CD4-positive, alpha-beta memory T cell (primary cell): ENCODE measurements at places on chromosomes 7 and 10.

- no peak for DNase-seq
Observed at GRCh38 chr10:69213591-69214311, 6.4 kb upstream of the HKDC1 start.

- DNase-seq, result no peak
Observed at GRCh38 chr7:98974205-98974604, 95.9 kb downstream of the TRRAP start.

GRCh38 chr10:6390213-6390845, 187.6 kb downstream of the PFKFB3 start:
- DNase-seq, result no peak

DNA sequence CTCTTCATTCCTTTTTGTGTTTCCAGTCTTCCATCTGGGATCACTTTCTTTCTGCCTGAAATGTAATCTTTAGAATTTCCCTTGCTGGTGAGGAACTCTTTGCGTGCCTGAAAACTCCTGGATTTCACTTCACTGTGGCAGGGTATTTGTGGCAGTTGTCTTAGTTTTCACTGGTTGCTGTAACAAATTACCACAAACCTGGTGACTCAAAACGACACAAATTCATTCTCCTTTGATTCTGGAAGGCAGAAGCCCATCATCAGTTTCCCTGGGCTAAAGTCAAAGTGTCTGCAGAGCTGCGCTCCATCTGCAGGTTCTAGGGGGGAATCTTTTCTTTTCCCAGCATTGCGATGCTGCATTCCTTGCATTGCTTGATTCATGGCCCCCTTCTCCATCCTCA, 109.3 kb downstream of the RBM20 start:
- DNase-seq, result no peak

- DNase-seq, result no peak
Observed at GRCh38 chr10:100890141-100890672, 22.6 kb upstream of the SLF2 start.

- no peak for DNase-seq
Observed at GRCh38 chr7:46957195-46957594, 624.7 kb downstream of the TNS3 start.

DNA sequence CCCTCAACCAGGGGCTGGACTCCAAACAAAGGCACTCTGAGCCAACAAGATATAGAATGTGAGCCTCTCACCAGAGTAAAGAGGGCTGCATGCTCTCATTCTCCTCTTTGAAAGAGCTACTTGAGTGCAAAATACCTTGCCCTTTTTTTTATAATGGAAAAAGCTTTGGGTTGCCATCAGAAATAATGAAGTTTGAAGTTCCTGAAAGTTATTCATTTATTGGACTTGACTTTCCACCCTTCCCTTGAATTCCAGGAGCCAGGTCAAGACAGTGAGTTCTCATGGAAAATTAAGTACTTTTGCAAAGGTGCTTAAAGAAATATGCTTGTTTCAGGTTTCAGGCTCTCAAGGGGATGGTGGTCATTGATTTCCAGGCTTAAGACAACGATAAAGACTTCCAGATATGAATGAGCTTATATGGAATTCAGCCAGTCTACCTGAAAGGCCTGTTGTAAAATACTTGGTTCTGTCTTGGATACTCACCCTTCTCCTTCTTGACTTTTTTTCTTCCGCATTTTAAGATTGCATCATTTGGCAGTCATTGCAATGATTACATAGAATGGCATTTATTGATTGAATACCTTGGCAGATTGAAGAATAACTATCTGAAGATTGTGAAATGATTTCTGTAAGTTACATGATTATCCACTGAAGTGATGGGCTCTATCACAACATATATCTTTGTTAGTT, 696.4 kb downstream of the INHBA start:
- no peak for DNase-seq

GRCh38 chr10:5259952-5260578, 63.4 kb downstream of the AKR1C4 start:
- DNase-seq, result no peak

DNA sequence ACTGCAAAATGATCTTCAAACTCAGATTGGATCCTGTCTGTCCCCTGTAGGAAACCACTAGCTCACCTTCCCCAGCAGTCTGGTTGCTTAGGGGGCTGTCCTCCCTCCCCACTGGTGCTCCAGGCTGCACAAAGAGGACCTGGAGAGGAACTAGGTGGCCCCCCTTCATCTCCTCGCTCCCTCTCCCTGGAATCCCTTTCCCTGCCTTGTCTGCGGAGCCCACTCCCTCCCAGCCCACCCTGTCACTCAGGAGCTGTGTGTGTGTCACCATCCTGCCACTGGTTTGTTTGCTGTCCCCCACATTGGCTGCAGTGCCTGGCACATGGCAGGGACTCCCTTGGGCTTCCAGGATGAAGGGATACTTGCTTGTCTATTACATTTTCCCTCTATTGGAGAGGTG, 35.5 kb upstream of the ZMIZ2 start:
- DNase-seq, result no peak

- no peak for DNase-seq
Observed at GRCh38 chr10:18306031-18306430, 165.8 kb downstream of the CACNB2 start.

DNA sequence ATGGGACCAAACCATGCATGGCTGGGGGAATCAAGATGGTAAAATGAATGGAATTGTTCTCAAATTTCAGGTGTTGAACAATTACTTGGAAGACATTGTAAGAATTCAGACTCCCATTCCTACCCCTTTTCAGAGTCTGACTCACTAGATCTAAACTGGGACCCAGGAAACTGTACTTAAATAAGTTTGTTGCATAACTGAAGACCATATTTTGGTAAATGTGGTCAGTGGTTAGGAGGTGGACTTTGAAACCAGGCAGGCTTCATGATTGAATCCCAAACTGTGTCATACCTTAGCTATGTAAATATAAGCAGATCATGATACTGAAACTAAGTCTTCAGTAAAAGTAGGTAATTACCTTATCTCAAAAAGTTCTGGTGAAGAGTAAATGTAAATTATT, 41.7 kb downstream of the ZWINT start:
- no peak for DNase-seq

GRCh38 chr7:85234730-85235129, 47.9 kb upstream of the SEMA3D start:
- no peak for DNase-seq
